COR-L47 (cell line): ENCODE measurements at places on chromosomes 12 and 14.

- DNase-seq = no peak
Measured at GRCh38 chr12:99393763-99394162, 253.8 kb upstream of the GARIN6 start.

GRCh38 chr12:14454098-14454907 lies 88.8 kb downstream of the ATF7IP start:
- DNase-seq = no peak

GRCh38 chr14:103704708-103705107 lies 10.5 kb downstream of the XRCC3 start:
- no peak for DNase-seq

- no peak for DNase-seq
Measured at GRCh38 chr14:86912709-86913108, 1080.3 kb downstream of the GALC start.

GRCh38 chr12:52787324-52788191 lies 8.4 kb downstream of the KRT3 start:
- DNase-seq = peak; percentile 21

DNA sequence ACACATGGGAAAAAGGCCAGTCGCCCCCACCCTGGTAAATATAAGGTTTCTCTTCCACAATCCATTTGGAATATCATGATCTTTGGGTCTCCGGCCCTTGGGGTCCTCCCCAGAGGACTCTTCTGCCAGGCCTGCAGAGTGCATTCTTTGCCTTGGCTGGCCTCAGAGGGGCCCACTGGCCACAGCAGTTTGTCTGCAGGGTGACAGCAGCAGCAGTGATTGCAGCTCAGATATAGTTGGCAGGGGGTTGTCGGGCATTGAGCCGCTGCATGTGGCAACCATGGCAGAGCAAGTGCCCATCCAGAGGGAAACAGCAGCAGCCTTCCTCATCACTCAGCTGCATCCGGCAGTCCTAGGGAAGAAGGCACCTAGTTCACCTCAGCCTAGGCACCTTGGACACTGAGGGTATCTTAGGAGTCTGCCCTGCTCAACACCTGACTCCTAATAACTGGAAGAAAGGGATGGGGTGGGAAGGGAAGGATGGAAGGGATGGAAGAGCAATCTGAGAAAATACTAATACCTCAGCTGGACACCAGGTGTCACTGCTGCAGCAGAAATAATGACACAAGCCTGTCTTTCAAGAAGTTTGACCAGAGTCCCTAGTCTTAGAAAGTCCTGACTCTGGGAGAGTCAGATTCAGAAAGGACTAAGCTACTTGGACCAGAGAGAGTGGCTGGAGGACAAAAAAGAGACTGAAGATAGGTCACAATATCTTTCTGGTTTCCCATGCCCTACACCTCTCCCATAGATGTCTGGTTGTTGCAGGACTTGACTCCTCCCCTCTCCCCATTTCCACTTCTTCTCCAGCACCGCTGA lies 8.9 kb downstream of the AJUBA start:
- DNase-seq = peak; percentile 16
